A549 treated with DMSO at 1 μM for 4 hours (cell line): ENCODE measurements at places on chromosomes 7 and 10. TPM values are rescaled to one million over a fixed set of nuclear protein-coding genes. Genes with fewer than 3 reads are reported as not detected.

The TIAL1 gene
- total RNA-seq, result 96.1 to 104 TPM (median 98.6 TPM) in 5 replicates

The DRGX gene
- 0.03 to 0.07 TPM (median 0.06 TPM) in 3 of 5 replicates, not detected in the others for total RNA-seq

The SOSTDC1 gene
- total RNA-seq, result not detected in 5 replicates

The PKD2L1 gene
- 0.06 to 0.16 TPM (median 0.08 TPM) in 5 replicates for total RNA-seq

The OLAH gene
- not detected in 5 replicates for total RNA-seq

The PLAC9 gene
- total RNA-seq, result 0.28 TPM in 1 of 5 replicates, not detected in the others

The AGAP3 gene
- total RNA-seq, result 62.0 to 72.4 TPM (median 67.1 TPM) in 5 replicates

The TFR2 gene
- total RNA-seq, result 2.3 to 3.1 TPM (median 2.6 TPM) in 5 replicates

The RADIL gene
- 1.3 to 2.4 TPM (median 1.6 TPM) in 5 replicates for total RNA-seq
